Skeletal muscle cell (primary cell): ENCODE measurements at places on chromosomes 11 and 22.

DNA sequence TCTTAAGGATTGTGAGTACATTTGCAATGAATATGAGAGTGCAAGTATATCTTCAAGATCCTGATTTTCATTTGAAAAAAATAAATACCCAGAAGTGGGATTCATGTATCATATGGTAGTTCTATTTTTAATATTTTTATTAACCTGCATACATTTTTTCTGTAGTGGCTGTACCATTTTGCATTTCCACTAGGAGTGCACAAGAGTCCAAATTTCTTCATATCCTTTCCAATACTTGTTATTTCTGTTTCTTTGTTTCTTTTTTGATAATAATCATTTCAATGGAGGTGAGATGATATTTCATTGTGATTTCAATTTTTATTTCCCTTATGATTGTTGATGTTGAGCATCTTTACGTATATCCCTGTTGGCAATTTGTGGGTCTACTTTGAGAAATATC, 759.8 kb upstream of the CNTN5 start:
- no peak for DNase-seq

- no peak for DNase-seq
These were observed 63.0 kb upstream of the ALX4 start for GRCh38 chr11:44372989-44373388.

- no peak for DNase-seq
These were observed 23.2 kb upstream of the BIRC3 start for GRCh38 chr11:102293873-102294601.

DNA sequence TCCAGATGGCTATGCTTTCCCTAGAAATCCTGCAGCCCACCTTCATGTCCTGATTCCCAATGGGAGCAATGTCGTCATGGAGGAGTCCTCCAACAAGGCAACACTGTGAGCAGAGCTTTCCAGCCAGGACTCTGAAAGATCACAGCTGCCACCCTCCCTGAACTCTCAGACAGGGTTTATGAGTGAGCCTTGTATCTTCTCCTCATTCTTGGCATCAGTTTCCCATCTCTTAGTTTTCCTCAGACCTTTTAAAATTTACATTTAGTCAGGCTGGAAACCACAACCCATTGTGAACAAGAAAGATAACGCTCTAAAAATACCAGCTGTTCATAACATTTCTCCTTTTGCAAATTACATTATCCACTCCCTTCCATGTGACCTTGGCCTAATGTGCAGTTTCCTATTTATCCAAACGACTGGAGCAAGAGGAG, 15.6 kb upstream of the LYVE1 start:
- DNase-seq = no peak

DNA sequence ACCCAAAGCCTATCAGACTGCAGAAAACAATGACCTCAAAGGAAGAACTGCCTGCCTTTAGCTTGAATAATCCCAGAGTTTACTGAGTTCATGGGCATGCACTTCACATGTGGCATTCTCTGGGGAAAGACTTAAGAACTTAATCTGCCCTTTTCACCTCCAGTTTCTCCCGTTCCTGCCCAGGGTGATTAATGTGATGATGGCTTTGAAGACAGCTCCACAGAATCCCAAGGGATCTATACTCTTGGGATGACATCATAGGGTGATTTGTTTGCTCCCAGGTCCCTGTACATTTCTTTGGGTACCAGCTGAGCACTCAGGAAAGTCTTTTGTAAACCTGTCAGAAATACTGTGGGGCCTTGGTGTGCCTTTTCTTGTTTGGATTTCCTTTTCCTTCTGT, 14.0 kb downstream of the FJX1 start:
- no peak for DNase-seq

DNA sequence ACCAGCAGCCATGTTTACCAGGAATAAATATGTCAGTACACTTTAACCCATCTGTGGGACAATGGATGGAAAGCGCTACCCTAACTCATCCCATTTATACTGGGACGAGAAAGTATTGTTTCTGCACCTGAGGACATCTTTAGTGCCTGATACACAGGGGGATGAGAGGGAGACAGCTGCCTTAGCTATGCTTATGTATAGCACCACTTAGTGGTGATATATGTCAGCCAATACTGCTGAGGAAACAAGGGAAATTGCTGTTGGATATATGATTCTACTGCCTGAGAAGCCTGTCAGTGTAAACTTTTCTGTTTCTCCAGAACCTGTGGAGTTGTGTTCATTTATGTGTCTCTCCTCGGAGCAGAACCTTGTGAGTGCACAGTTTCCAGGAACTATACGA, 13.3 kb upstream of the CEP295 start:
- no peak for DNase-seq

DNA sequence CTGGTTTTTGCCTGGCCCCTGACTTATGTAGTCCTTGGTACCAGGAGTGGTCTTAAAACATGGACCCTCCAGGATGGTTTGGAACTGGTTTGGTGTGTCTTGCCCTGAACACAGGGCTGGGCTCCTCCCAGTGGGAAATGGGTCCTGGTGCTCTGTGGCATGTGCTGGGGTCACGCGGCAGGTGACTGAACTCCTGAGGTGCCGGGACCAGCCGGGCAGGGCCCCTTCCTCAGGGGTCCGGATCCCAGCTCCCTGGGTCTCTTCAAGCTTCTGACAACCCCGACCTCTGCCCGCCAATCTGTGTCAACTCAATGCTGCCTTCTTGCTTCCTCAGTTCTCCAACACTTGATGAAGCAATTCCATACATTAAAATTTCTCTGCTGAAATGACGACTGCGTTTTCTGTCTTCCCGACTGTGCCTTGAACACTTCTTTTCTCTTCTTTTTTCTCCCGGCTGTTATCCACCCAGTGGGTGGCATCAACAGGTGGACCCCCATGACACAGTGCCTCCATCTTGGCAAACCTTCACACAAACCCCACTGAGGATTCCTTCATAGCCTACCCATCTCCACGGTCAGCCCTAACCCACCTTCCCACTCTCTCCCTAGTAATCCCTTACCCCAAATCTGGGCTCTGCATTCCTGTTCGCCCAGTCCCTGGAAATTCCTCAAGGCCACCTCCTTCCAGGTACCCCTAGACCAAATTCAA, 4.4 kb downstream of the IFT27 start:
- no peak for DNase-seq

DNA sequence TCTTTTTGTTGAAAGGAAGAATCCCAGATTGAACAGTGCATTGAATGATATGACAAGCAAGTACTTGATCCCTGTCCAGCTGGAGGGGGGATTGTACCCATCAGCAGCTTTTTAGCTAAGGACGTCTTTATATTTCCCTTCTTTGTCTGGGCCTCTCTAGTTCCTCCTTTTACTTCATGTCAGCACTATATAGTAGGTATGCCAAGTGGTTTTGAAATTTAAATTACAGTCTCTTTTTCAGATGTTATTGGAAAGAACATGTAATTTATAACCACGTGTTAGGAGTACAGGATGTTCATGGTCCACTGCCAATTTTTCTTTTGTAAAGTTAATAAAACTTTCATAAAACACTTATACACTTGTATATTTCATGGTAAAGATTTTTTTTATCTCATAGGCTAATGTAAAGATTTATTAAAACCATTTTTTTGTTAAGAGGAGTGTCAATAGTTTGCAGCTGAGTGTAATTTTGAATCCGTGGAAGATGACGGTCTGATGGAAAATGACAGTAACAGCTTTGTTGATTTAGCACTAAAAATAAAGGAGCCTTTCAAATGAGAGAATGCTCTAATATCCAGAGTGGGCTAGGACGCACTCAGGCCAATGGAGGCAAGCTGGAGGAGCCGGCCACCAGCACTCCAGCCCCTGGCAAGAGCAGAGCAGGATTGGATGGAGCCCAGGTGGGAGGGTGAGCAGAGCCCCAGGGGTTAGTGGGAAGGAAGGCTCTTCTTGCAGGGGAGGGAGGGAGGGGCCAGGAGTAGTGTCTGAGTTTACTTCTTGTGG, 488.3 kb downstream of the INSC start:
- DNase-seq = no peak

GRCh38 chr11:539971-540481, 2.7 kb downstream of the LRRC56 start:
- no peak for DNase-seq

DNA sequence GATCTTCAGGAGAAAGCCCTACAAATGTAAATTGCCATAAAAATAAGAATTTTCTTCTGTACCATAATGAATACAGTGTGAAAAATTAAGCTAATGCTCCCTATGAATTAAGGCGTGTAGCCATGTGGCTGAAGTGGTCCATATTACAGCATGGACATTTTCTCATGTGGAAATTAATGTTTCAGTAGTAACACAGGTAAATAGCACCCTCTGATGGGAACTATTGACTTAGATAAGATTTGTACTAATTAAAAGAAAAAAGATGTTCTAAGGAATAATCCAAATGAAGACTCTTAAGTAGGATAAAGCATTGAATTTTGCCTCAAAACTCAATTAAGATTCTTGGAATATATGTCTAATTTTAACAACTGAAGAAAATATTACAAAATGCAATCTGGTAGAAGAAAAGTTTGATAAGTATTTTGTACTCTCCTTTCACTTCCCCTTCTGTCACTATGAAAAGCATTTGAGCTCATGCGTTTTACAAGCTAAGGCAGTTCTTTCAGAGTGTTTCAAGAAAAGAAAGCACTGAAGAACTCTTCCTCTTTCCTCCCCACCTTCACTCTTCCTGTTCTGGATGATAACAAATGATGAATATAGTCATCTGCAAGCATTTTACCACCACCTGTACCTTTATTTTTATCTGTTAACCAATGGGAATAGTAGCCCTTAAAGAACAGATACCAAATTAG, 9.9 kb upstream of the OR8D2 start:
- DNase-seq = no peak

- peak; percentile 43 for DNase-seq
These were observed 35.4 kb downstream of the CD82 start for GRCh38 chr11:44600839-44601383.

DNA sequence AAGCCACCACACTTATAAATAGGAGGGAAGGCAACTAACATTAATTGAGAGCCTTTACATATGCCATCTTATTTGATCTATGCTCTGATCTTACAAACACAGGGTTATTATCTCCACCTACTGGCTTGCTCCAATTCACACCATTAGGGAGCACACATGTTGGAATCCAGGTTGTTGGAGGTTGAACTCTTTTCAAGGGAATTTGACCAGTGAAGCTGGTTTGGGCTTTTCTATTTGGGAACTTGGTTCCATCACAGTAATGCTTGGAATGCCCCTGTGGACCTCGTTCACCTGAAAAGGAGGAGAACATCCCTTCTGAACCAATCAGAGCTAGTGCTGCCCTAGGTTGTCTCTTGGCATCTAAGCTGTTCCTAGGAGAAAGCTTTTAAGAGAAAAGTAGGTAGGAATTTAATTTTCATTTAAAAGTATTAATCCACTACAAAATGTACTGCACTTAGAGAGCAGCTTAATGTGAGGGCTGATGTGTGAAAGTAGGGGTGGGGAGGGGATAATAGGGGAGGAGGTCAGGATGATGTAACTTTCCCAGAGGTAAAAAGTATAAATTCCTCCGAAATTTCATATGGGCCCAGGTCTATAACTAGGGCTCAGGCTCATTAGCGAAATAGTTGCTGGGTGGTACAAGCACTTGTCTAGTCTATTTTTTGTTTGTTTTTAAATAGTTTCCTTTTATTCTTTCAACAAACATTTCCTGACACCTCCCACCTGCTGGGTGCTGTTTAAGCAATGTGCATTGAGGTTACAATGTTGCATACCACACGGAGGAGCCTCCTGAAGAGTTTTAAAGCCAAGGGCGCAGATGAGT, 7.6 kb upstream of the MICAL2 start:
- no peak for DNase-seq

DNA sequence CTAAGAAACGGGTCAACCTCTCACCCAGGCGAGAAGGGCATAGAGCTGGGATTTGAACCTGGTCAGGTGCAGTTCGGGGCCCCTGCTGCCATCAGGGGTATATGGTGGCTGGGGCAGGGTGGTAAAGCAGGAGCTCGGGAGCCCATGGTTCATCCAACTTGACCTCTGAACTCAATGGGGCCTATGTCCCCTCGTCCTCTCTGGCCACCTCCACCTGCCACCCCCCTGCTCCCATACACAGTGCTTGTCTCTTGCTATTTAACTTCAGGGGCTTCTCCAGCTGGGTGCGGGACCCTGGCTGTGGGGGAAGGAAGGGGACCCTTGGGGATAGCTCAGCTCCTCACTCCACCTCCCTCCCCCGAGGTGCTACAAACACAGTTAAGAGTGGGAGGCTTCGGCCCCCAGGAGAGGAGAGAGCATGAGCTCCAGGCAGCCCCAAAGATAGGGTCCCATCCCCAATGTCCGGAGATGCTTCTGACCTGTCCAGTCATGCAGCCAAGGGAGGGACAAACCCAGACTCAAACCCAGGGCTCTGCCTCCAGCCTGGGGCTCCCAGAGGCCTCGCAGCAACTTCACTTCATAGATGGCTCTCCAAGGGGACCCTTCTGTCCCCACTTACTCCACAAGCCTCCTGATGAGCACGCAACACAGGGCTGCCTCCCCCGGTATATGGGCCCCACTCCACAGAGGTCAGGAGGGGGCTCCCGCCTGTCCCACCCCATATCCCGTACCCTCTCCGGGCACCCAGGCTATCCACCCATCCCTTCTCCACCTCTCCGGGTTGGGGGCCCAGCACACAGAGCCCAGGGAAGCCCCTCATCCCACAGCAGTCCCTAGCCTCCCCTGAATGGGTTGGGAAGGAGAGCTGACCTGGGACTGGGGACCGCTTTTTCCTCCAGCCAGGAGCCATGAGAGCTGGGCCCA, 712 bp downstream of the IL2RB start:
- no peak for DNase-seq

DNA sequence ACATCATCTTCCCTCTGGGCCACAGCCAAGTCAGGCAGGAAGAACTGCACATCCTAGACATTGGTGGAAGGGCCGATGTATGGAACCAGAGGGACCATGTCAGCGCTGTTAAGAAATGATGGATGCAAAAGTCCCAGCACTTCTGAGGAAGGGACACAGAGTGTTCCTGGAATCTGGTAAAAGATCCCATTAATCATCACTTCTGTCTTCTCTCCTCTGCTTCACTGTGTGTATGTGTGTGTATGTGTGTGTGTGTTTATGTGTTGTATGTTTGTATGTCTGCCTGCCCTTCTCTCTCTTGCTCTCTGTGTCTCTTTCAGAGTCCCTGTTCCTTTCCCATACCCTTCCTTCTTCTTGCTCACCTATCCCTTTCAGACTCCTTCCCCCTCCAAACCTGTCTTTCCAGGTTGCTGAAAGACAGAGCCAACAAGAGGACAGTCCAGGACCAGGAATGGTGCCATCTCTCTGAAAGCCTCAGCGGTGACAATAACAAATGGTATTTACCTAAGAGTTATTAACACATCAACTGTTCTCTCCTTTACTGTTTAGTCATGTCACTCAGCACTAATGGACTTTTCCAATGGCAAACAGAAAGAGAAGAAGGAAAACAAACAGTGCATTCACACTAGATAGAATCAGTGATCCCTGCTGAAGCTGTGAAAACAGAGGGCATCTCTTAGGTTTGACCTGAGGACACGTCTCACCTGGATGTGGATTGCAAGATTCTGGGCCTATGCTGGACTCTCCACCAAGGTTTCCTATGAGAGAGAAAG, 47.1 kb downstream of the EHF start:
- DNase-seq = no peak

DNA sequence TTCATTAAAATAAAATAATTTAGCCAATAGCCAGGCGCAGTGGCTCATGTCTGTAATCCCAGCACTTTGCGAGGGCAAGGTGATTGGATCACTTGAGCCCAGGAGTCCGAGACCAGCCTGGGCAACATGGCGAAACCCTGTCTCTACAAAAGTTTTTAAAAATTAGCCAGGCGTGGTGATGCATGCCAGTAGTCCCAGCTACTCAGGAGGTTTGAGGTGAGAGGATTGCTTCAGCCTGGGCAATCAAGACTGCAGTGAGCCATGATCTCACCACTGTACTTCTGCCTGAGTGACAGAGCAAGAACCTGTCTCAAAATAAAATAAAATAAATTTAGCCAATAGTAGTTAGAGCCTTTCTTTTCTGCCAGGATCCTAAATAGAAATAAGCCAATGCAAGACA, 12.2 kb downstream of the HPS5 start:
- DNase-seq = no peak
